Cerebellar cortex (tissue), 1 donor: ENCODE measurements at places on chromosomes 5 and 9.

DNA sequence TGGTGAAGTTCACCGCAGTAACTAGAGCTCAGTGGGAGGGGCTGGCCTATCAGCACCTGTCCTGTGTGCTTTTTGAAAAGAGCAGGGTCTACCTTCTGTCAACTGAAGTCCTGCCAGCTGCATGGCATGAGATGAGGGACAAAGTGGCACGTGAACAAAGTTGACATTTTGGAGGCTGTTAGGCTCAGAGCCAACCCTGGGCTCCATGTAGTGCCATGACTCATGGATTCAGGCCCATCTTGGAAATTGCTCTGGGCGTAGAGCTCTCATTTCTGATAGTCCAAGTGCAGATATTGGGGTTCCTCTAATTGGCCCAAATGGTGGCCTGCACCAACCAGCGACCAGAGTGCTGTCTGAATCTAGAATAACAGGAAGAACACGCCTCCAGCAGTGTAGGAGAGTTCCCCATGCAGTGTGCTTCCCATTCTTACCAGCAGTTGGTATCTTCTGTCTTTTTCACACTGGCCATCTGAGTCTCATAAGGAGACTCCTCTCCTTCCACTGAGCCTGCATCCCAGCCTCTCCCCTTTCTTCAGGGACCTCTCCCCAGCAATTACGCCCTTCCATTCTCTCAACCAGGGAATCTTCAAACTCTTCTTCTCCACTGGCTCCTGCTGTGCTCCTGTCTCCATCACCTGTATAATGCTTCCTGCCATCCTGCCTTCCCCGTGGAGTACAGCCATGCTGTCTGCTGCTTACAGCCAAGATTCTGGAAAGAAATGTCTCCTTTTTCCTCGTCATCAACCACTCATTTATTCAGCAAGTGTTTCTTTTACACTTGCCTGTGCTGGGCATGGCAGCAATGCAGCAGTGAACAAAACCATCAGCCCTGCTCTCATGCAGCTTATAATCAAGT lies 30.4 kb downstream of the IRF1 start:
- DNase-seq: no peak

DNA sequence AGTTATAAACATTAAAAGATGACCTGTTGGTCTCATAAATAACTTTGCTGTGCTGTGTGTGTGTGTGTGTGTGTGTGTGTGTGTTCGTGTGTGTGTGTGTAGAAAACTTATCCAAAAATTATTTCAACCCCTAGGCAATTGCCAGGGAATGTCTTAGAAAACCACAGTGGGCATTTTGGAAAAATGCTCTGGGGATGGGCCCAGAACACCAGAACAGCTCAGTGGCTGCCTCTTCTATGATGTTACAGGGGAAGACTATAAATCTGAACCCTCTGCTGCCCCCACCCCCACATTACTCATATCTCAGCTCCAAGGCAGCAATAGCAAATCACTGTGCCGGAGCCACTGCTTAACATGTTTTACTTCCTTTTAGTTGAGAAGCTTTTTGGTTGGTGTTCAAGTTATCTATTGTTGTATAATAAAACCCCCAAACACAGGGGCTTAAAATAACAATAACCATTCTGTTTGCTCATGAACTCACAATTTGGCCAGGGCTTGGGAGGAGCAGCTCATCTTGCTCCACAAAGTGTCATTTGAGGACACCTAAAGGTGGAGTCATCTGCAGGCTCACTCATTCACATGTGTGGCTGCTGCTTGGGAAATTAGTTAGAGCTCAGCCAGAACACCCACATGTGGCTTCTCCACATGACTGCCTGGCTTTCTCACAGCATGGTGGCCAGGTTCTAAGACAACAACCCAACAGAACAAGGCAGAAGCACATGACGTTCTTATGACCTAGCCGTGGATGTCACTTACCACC lies 40.4 kb downstream of the ACTBL2 start:
- no peak for DNase-seq

DNA sequence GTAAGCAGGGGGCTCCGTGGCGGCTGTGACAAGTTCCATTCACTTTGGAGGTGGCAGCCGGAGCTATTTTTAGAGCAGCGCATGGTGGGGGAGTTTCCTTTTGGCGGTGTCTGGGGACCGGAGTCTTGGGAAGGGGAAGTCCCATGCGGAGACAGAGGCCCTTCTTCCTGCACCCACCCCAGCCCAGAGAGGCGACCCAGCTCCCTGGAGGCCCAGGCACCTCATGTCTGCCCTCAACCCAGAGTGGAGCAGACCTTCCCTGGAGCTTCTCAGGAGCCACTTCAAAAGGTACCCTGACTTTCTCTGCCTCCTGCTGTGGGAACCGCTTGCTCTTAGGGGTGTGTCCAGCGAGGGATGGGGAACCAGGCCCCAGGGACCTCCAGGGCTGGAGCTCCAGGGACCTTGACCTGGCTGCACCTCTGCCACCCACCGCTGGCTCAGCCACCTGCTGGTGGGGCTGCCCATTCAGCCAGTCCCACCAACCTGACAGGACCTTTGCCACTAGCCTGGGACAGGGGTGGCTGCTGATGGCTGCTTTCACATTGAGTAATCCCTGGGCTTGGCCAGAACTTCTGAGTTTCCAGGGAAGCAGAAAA lies 34.1 kb downstream of the NEK6 start:
- DNase-seq: no peak

DNA sequence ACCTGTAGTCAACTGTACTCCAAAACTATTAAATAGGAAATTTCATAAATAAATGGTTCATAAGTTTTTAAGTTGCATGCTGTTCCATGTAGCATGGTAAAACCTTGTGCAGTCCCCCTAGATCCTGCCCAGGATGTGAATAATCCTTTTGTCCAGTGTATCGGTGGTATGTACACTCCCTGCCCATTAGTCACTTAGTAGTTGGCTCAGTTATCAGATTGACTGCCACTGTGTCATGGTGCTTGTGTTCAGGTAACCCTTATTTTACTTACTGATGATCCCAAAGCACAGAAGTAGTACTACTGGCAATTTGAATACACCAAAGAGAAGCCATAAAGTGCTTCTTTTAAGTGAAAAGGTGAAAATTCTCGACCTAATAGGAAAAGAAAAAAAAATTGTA lies 134.2 kb downstream of the RNF180 start:
- DNase-seq: no peak

DNA sequence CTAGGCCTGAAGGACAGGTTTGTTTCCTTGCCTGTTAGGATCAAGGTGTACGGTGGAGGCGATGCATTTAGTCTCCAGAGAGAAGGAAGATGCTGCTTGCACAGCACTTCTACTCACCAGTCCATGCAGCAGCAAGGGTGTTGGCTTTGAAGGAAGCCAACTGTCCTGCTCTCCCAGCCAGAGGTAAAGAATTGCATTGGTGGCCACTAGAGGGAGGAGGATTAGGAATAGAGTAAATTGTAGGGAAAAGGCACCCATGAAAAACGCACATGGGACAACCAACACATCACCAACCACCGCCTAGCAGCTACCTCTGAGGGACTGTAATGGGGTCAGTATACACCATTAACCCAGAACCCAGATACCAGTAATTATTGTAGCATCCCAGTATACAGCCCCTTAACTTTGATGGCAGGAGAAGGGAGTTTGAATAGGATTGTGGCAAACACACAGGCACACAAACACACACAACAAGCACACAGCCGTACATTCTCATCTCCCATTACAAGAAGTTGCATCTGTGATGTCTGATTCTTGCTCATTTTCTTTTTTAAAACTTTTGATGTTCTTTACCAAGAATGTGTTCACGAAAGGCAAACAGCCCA lies 267.7 kb downstream of the ADAMTS6 start:
- DNase-seq: peak; percentile 42

DNA sequence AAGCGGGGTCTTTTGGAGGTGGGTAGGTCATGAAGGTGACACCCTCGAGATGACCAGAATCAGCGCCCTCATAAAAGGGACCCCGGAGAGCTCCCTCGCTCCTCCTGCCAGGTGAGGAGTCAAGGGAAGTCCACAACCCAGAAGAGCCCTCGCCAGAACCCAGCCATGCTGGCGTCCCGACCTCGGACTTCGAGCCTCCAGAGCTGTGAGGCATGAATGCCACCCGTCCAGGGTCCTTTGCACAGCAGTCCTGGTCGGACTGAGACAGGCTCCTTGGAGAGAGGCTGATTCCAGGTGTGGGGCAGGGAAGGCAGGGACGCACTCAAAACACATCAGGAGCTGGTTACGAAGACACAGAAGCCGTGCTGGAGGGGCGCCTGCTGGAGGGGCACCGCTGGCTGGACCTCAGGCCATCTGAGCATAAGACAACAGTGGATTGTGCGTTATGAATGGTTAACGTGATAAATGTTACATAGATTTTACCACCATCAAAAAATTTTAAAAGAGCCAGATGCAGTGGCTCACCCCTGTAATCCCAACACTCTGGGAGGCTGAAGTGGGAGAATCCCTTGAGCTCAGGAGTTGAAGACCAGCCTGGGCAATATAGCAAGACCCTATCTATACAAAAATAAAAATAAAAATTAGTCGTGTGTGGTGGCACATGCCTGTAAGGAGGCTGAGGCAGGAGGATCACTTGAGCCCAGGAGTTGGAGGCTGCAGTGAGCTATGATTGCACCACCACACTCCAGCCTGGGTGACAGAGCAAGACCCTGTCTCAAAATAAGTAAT lies 5.7 kb upstream of the CLIC3 start:
- DNase-seq: no peak

DNA sequence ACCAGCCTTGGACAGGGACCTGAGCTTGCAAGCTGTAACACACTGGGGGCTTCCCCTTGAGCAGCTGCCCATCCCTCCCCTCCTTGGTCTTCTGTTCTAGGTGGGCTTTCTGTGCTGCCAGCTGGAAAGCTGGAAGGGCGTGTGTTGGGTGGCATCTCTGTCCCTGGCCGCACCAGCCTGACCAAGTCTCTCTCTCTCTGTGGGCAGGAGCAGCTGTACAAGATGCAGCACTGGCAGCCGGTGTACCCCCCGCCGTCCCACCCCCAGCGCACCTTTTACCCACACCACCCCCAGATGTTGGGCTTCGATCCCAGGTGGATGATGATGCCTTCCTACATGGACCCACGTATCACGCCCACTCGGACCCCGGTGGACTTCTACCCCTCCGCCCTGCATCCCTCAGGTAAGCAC lies 32.1 kb upstream of the POMT1 start:
- DNase-seq: no peak

- no peak for DNase-seq
These were observed 31.0 kb downstream of the PCBD2 start for GRCh38 chr5:134935711-134936602.
